ENCODE measurements at places on chromosomes 12 and 14.

DNA sequence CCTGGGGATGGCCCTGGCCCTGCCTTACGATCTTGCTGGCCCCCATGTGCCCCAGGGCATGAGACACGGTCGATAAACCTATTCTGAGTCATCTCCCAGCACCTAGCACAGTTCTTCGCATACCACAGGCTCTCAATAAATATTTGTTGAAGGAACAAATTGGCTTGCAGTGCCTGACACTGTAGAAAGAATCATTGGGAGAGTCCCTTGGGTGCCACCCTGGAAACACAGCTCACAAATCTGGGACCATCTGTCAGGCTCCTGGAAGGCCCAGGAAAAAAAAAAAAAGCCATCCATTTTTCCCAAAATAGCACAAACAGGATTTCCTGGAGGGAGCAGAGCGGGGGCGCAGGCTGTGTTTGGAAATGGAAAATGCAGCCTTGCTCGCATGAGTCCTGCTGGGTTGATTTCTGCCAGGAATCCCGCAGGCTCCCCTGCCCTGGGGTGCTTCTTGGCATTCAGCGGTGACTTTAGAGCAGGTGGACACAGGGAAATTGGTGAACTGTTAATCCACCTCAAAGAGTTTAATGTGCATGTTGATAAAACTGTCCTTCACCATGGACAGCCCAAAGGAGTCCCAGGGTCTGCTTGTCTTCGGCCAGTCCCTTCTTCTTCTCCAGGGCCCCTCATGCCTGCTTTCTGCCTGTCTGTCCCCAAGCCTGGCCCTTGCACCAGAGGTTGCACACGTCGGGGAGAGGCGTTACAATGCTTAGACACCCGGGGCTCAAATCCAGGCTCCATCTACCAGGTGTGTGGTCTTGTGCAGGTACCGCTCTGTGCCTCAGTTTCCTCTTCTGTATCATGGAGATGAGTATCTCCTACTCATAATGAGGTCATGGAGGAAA lies 106.1 kb upstream of the RFLNA start:
- DNase-seq = no peak

DNA sequence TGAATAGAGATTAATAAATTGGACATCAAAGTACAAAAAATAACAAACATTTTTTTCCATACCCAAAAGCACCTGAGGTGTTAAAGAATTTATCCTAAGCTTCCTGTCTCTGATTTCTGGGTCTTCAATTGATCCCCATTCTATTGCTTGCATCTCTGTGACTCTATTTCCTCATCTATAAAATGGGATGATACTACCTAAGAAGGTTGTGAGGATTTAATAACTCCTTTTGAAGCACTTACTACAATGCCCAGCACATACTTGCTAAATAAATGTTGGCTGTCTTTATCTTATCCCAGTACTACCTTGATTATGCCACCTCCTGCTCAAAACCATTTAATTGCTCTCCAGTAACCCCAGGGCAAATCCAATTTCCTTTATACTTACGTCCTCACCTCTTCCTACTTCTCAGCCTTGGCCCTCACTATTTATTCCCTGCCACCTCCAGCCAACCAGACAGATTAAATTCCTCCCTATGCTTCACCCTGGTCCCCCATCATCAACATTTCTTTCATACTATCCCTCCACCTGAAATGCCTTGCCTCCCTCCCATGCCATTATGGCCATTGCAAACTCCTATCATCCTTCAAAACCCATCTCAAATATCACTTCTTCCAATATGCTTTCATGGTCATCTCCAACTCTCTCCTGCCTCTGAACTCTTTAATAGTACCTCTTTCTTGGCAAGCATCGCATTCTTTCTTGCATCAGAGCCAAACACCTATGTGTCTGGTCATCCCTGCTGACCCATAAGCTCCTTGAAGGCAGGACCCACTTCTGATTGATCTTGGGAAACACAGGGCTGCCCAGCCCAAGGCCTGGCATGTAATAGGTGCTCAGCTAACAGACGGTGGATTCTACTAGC lies 7.9 kb upstream of the ASIC1 start:
- DNase-seq = no peak

DNA sequence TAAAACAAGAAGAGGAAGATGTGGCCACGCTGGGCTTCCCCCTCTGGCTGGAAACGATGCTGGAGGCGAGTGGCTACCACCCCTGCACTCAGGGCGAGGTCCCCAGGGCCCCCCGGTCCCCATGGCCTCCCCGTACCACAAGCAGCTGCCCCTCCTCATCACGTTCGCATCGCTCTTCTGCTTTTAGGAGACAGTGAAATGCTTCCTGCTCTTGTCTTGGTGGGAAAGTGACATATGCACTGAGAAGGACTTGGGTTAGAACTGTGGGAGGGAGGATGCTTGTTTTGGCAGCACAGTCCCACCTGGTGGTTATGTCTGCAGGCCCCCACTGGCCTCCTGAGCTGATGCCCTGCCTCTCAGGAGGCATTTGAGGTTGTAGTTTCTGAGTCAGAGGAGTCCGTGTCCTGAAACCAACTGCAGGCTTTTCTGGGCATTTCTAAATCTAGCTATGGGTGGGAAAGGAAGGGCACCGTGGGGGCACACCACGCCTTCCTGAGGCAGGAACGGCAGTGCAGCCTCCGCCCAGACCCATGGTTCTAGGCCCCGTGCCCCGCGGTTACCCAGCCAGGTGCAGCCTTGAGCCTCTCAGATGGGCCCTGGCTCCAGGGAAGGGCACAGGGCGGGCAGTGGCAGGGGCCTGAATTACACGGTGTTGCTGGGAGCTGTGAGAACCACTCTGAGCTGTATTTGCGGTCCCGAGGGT lies 139.3 kb downstream of the ADGRD1 start:
- no peak for DNase-seq

DNA sequence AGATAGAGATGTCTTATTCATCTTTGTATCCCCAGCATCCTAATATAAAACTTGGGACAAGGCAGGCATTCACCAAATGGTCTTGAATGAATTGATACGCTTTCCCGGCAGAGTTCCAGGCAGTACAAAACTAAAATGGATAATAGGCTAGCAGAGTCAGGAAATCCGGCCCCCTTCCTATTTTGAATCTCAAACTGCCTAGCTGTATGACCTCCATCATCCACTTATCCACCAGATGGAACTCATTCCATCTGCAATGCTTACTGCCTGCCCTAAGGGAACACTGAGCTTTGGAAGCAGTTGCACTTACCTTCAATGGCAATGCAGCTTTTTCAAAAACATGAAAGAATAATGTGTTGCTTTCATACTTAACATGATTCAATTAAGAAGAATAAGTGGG lies 43.4 kb downstream of the BDKRB1 start:
- no peak for DNase-seq

- no peak for DNase-seq
Observed at GRCh38 chr12:132494294-132495164, 4.6 kb downstream of the FBRSL1 start.
